CD4-positive, alpha-beta T cell treated with Interleukin-15 for 4 hours (primary cell): ENCODE measurements at places on chromosomes 7 and 10.

DNA sequence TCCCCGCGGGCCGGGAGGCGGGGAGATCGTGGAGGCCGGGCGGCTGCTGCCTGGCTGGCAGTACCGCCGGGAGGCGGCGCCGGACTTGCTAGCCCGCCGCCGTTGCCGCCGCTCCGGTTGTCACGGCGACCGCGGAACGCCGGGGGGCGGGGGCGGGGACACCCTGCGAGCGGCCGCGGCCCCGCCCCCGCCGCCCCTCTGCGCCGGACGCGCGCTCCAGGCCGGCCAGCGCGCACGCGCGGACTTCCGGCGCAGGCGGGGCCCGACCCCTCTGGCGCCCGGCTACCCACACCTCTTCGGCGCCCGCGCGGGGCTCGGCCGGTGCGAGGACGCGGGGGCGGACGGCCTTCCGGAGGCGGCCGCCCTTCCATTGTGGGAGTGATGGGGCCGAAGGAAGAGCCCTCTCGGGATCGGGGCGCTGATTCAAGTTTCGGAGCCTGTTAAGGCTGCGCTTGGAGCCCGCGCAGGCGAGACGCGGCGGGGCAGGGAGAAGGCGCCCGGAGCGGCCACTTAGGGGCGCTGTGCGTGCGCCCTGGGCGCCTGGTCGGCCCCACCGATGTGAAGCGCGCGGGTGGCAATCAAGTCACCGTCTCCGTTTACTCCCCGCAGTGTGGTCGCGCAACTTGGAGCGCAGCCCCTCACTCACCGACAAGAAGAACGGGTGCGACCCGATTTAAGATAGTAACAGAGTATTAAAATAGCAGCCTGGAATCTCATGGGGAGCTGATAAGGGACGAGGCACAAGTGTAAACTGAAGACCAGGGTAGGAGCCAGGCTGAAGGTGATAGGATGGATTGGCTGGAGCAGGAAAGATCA, 449 bp upstream of the DPY19L1 start:
- DNase-seq = peak; percentile 92

DNA sequence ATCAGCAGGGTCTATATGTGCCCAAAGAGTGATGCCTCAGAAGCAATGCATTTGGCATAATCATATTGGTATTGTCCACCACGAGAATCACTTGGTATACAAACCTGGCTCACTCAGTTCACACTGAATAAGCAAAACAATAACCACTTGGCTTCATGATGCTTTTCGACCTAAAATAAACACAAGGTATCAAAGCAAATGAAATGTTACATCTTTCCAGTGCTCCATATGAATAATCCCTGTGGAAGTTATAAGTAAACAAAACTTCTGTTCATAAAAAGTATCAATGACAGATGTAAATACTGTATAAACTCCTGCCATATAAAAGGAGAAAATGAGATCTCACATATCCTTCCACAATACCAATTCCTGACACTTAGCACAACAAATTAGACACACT, 29.8 kb upstream of the EBLN1 start:
- DNase-seq = no peak

- DNase-seq = no peak
Measured at GRCh38 chr10:46272863-46273415, 13.9 kb upstream of the ANTXRL start.

DNA sequence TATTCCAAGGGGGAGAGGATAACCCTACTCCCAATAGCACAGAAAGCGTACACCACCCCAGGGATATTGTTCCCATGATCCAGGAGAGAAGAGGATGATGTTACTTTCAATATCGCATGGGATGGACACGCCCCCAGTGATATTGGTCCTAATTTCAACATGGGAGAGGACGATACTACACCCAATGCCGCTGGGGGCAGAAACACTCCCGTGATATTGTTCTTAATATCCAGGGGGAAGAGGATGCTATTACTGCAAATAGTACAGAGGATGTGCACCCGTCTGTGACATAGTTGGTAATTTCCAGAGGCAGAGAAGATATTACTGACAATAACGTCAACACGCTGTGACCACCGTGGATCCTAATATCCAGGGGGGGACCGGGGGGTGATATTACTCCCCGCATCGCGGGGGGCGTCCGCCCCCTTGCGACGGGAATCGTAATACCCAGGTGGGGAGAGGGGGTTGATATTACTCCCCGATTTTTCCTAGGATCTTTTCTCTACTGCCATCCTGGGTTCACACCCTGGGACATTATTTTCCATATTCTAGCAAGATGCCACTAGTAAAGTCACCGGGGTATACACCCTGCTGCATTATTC, 16.6 kb downstream of the MEIG1 start:
- DNase-seq = no peak

- no peak for DNase-seq
Measured at GRCh38 chr7:41702635-41703371, at the start of gene INHBA. TSS of gene INHBA (minus strand) at chr7:41703090. CDS start at chr7:41700374, 2,716 bp downstream.

GRCh38 chr7:22572937-22573336, 72.9 kb upstream of the STEAP1B start:
- DNase-seq = no peak

GRCh38 chr10:57983281-57983791, 284.4 kb downstream of the IPMK start:
- no peak for DNase-seq

DNA sequence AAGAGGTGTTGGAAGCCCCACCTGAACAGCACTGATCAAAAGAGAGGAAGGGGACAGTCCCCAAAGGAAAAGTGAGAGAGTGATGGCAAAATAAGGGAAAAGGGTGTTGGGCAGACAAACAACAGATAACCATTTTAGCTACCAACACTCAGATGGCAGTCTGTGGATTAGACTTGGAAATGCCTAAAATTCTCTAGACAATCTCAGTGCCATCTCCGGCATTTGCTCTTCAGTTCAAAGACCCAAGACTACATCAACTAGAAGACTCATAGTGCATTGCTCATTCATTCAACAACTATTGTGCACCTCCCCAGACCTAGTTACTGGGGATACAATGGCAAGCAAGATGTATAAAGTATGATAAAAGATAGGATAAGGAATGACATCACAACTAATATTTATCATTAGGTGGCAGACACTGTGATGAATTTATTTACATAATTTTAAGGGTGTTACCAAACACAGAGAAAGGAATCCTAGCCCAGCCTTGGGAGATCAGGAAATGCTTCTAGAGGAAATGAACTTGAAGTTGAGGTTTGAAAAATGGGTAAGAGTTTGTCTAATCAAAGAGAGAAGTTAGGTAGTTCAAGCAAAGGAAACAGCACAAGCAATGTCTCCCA, 109.3 kb upstream of the ARID5B start:
- no peak for DNase-seq

DNA sequence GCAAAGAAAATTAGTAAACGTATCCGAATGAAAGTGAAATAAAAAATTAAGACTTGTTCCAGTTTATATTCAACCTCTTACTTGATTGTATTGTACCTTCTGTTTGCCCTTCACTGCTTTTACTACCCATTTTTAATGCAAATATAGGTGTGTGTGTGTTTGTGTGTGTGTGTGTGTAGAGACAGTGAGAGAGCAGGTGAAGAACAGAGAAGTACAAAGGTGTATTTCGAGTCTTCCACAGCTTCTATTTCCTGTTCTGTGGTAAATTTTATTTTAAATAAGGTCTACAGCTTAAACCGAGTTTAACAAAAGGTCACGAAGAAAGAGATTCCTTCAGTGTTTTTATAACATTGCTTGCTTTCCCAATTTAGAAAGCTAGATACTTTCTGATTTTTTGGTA, 12.7 kb upstream of the SVIL start:
- DNase-seq = no peak

GRCh38 chr10:49180444-49180860, 7.7 kb downstream of the TMEM273 start:
- DNase-seq = no peak
